ENCODE measurements at places on chromosomes 5 and 9.
A peak's percentile ranks its signal among the peaks of the same experiment; 100 is the strongest.

- DNase-seq = peak; percentile 56
Observed at GRCh38 chr5:144205141-144205551, 34.5 kb downstream of the KCTD16 start.

GRCh38 chr9:89613912-89614892 lies 9.4 kb downstream of the GADD45G start:
- no peak for DNase-seq

- DNase-seq = no peak
Observed at GRCh38 chr9:133579601-133580418, 29.4 kb downstream of the FAM163B start.

GRCh38 chr5:180784497-180785097 lies 18.0 kb downstream of the MGAT1 start:
- DNase-seq = peak; percentile 52

GRCh38 chr9:100355561-100355960 lies 2.8 kb upstream of the TEX10 start:
- peak; percentile 65 for DNase-seq

GRCh38 chr9:111003182-111003581 lies 35.1 kb downstream of the LPAR1 start:
- no peak for DNase-seq

DNA sequence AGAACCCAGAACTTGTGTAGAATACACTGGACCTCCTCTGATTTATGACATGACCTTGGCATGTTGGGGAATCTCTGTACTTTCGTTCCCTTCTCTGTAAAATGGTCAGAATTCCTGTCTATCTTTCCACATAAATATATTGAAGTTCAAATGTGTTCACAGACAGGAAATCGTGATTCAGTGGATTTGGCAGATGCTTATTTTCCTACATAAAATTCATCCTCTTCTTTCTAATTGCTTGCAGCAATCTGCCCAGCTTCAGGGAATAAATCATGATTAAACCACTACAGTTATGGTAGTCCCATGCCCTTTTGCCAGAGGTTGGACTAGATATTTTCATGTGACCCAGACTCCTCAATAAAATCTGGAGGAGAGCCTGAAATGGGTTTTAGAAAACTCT lies 52.1 kb upstream of the ARL15 start:
- DNase-seq = no peak

DNA sequence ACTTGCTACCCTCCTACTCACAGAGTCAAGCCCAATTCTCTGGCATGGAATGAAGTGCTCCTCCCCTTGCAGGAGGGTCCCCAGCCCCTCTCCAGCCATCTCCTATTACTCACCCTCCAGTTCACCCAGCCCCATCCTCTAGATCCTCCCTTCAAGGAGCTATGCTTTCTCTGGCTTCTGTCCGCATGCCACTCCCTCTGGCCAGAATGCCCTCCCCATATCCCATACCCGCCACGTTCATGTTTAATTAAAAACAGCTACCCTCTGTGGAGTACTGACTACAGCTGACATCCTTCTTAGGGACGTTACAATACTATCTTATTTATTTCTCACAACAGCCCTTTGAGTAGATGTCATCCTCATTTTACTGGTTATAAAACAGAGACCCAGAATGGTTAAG lies 3.0 kb downstream of the F2R start:
- DNase-seq = no peak

GRCh38 chr5:1217596-1218206 lies 7.5 kb upstream of the SLC6A18 start:
- DNase-seq = peak; percentile 4

DNA sequence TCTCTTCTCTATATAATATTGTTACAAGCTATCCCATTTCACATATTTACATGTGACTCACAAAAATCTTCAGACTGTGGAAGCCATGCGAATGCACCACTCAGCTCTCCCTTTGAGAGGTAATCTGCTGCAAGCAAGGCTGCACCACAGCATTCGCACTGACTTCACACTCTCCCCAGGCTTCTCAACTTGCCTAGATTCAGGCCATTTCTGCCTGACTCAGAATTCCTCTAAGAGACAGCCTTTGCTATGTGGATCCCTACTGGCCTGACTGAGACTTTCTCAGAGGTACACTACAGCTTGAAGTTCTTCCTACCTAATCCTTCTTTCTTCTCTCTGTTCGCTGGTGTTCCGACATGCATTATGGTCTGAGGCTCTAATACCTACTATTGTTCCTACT lies 21.1 kb upstream of the DMRTA1 start:
- DNase-seq = no peak

GRCh38 chr5:73887688-73888087 lies 261.7 kb downstream of the ARHGEF28 start:
- no peak for DNase-seq

DNA sequence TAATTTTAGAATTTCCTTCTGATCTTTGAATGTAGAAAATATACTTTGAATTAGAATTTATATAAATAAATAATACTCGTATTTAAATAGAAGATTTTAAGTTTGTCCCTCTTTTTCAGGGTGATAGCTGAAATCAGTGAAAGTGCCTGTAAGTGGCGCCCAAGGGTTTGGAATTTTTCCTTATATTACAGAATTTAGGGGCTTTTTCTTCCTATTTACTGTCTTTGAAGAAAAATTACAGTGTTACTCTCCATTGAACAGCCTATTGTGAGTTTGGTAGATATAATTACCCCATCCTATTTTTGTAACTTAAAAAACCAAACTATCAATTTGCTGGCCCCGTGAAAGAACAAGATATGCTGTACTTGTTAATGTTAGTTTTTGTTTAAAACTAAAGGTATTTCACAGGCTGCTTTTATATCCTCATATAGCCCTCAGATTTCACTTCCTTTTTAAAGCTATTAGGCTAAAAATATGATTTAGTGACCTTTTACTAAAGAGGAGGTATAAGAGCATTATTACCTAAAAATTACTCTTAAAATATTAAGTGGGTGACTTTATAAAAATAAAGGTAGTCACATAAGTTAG lies 3.2 kb downstream of the MAP3K1 start:
- no peak for DNase-seq

DNA sequence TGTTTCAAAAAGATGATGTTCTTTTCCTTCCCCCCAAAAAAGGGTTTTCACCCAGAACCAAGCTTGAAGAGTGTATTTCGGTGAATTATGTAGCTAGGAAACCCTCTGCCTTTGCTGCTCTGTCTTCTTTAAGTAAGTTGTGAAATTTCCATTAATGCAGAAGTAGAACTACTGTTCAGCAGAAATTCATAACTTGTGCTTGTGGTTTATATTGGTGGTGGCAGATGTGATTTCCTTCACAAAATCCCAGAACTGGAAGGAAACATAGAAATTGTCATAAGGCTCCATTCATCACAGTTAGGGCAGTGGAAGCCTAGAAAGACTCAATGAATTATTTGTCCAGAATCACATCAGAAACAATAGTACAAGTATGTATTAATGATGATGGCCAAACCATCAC lies 42.1 kb upstream of the DAB2 start:
- DNase-seq = no peak

GRCh38 chr5:16759147-16759773 lies 142.5 kb upstream of the RETREG1 start:
- peak; percentile 12 for DNase-seq

DNA sequence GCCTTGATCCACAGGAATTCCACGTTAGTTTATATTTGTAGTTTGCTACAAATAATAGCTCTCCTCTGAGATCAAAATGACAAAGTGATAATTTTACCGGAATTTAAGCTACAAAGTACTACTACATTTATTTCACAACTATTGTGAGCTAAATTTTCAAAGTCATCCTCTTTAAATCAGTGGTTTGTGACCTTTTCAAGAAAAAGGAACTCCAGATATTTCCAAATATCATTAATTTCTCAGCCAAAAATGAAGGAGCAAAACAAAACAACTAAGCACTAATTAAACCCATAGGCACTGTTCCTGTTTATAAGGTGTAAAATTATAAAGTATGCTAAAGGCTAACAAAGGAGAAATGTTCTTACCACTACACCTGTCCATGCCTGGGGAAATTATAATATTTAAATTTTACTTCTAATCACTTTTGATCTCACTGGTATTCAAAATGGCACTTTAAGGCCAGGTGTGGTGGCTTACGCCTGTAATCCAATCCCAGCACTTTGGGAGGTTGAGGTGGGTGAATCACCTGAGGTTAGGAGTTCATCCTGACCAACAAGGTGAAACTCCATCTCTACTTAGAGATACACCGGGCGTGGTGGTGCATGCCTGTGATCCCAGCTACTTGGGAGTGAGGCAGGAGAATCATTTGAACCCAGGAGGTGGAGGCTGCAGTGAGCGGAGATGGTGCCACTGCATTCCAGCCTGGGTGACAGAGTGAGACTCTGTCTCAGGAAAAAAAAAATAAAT lies 77.5 kb downstream of the CEMIP2 start:
- no peak for DNase-seq

DNA sequence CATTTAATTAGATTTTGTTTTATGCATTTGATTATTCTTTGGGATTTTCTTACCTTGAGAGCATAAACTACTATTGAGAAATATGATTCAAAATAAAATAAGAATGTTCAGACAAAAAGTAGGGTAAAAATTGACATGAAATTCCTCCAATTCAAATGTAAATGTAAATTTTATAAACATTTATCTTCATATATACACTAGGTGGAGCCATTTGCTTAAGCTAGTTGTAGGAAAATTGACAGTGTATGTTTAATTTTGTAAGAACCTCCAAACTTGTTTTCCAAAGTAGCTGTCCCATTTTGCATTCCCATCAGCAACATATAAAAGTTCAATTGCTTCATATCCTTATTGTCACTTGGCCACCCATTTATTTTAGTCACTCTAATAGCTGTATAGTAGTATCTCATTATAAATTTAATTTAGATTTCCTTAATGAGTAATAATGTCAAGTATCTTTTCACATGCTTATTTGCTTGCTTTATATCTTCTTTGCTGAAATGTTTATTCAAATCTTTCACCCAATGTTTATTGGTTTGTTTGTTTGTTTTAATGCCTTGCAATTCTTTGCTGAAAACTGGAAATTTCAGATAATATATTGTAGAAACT lies 37.6 kb upstream of the SLCO6A1 start:
- peak; percentile 9 for DNase-seq

DNA sequence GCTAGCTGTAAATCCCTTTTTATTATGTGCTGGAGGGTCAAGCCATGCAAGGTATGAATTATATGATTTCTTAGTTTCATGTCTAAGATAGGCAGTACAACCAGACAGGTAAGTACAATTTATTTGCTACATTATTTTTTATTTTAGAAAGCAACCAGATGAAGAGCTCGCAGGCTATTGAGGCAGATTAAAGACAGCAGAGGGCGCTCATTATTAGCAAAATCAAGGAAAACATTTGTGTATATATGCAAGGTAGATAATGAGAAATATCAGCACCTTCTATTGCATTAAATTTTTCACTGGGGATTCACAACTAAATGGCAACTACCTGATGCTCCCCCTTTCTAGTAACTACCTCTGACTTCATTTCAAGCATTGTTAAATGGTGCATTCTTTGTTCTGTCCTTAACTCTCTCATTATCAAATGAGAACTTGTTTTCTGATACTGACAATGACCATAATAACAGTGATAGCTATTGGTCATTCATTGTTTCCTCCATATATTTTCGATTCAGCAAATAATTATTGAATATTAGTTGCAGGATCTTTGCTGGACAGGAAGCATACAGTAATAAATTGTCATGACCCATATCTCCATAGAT lies 8.6 kb downstream of the SCGB3A2 start:
- DNase-seq = no peak

- DNase-seq = no peak
Observed at GRCh38 chr5:112316006-112316405, 103.1 kb downstream of the EPB41L4A start.

Data from NCI-H2029 (cell line).